ENCODE measurements at places on chromosomes 4 and X.

DNA sequence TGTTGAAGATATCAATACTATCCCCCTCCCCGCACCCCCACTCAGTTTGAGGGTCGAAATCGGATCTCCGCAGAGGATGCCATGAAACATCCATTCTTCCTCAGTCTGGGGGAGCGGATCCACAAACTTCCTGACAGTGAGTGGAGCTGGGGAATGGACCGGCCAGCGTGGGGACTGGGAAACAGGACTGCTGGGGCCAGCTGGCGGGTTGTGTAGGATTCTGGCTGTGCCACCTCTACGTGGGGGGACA, 5.5 kb upstream of the USP11 start:
- no peak for DNase-seq

DNA sequence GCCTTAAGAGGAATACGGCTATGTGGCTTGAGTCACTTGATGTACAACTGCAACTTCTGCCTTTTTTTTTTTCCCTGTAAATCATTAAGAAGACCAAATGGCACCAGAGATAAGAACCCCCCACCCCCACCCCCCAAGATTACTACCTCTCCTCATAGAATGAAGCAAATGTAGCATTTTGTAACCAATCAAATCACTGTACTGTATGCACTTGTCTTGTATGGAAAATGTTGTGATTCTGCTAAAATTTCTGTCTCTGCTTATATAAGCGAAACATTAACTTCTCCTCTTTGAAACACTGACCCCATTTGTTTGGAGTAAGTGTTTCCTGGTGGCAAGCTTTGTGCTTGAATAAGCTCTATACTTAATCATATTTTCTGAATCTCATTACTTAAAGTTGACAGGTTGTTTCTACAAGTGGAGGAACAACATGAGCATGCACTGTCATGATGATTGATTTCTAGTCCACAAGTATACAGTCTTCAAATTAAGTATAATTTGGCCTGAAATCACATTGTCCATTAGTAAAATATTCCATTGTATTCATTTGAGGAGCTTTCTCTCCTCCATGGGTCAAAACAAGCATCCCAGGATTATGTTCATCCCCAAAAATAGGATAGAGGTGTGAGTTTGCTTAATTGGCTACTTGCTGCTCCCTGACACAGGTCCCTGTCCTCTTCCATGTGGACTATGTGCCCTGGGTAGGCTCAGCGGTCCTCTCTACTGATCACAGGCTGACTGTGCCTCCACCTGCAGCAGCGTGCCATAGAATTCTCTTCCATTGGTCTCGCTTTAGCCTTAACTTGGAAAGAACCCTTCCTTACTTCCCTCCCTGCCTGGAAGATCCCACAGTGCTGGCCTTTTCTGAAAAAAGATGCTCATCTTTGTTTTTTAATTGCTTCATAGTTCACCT, 104.0 kb upstream of the BMP2K start:
- DNase-seq: no peak

- DNase-seq: no peak
Observed at GRCh38 chrX:39421006-39421405, 619.7 kb downstream of the MID1IP1 start.

- no peak for DNase-seq
Observed at GRCh38 chrX:133846311-133846710, 139.1 kb downstream of the GPC3 start.

DNA sequence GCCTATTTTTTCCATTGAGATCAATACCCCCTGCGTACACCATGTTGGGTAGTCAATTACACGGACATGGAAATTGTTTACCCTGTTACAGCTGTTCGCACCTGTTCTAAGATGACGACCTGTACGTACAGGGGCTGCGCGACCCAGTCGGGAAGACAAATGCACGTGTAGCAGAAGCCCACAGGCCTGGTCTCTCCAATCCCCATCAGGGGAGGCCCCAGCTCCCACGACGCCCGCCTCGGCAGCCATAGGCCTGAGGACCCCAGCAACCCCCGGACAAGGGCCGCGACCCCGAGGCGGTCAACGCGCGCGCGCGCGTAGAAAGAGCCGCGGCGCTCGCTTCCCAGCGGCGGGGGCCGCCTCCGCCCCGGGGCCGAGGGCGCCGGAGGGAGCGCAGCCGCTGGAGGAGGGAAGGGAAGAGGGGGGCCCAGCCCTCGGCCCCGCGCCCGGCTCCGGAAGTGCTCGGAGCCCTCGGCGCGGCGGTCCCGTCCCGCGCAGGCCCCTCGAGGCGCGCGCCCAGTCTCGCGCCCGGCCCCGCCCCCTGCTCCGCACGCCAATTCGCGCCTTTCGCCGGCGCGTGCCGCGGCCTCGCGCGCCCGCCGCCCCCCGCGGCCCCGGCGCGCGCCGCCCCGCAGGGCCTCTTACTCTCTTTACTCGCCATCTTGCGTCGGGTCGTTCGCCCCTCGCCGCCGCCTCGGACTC, 618 bp downstream of the RBBP7 start:
- DNase-seq: no peak

DNA sequence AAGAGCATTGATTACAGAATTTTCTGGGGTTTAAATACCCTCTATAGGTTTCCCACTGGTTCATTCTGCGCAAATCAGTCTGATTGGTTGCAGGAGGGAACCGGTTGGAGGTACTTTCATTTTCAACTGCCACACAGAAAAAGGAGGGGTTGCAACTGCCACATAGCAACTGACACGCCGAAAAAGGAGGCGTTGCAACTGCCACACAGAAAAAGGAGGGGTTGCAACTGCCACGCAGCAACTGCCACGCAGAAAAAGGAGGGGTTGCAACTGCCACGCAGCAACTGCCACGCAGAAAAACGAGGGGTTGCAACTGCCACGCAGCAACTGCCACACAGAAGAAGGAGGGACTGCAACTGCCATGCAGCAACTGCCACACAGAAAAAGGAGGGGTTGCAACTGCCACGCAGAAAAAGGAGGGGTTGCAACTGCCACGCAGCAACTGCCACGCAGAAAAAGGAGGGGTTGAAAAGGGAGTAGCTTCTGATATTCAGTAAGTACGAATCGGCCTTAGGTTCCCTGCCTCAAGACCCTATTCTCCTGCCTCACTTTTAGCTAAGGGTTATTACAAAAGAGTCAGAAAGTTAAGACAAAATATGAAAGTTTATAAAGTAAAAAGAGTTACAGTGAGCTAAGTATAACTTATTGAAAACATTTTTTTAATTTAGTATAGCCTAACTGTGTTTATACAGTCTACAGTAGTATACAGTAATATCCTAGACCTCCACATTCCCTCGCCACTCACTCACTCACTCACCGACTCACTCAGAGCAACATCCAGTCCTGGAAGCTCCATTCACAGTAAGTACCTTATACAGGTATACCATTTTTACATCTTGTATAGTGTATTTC, 431.8 kb downstream of the KCTD8 start:
- no peak for DNase-seq

DNA sequence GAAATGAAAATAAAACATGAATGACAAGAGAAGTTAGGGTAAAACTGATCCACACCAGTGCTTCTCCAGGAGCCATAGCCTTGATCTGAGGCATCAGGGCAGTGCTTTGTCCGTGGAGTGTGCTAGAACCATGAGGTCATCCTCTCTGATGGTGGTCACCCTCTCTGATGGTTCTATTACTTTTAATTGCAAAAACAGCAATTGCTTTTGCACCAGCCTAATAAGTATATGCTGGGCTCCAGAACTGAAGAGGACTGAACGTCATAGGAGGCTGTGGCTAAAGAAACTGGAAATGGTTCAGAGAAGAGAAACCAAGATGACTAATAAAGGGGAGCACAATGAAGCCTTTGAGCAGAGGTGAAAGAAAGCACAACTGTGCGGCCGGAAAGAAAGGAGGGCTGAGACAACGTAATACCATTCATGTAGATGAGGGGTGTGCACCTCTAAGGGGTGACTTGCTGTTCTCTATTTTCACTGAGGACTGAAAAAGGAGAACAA, 17.0 kb upstream of the TMEM154 start:
- peak; percentile 9 for DNase-seq

GRCh38 chrX:112849016-112849415, 8.4 kb upstream of the AMOT start:
- no peak for DNase-seq

DNA sequence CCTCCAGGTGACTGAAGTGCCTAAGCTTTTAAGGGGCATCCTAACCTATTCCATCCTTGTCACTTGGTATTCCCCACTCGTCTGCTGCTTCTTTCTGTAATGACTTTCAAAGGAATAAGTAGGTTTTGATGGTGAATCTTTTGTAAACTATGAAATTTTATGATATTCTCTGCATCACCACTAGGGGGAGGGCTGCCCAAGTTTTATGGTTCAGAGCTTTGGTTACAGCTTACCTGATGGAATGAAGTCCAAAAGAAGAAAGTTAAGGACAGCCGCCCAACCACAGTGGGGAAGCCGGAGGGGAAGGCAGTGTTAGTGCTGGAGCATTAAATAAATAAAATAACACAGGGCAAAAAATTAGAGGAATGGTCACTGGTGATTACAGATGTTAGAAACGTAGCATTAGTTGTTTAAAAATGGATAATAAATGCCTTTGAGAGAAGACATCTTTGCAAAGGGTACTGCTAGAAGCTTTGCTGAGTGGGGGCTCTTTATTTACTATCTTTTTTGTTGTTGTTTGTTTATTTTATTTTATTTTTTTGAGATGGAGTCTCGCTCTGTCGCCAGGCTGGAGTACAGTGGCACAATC, 204.9 kb downstream of the GBA3 start:
- no peak for DNase-seq

- no peak for DNase-seq
Observed at GRCh38 chr4:54337009-54337408, 107.9 kb downstream of the PDGFRA start.

DNA sequence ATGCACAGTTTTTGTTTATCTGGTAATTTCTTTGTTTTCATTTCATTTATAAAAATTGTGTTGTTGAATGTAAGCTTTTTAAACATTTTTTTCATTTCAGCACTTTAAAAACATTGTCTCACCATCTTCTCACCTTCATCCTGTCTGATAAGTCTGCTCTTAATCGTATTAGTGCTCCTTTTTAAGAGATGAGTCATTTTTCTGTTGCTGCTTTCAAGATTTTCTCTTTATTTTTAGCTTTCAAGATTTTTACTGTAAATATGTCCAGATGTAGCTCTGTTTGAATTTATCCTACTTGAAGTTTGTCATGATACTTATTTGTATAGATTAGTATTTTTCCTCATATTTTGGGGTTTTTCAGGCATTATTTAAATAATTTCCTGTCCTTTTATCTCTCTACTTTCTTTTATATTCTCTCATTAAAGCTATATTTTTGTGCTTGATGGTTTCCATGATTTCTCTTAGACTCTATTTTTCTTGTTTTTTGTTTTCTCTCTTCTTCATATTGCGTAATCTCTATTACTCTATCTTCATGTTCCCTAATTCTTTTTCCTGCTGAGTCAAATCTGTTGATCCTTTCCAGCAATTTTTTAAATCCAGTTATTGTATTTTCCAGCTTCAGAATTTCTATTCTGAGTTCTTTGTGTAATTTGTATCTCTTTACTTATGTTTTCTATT, 1400.4 kb upstream of the PCDH7 start:
- DNase-seq: no peak

DNA sequence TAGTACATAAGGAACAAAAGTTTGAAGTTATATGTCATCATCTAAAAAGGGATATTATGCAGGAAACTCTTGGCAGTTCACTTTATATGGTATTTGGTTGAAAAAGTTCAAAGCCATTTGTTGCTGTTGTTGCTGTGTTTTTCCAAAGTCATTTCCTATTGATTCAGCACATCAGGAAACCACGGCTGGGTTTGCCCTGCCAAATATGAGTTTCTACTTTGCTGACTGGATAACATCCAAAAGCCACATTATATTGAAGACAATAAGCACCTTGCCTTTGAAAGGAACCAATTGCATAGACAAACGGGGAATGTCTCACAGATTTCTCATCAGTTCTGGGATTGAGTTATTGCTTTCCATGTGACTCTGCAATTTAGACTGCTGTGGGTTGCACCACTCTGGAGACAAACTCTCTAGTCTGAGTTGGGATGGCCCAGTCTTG, 206.1 kb downstream of the SLC39A8 start:
- DNase-seq: no peak

GRCh38 chr4:42482516-42483327, 85.4 kb downstream of the SHISA3 start:
- no peak for DNase-seq

DNA sequence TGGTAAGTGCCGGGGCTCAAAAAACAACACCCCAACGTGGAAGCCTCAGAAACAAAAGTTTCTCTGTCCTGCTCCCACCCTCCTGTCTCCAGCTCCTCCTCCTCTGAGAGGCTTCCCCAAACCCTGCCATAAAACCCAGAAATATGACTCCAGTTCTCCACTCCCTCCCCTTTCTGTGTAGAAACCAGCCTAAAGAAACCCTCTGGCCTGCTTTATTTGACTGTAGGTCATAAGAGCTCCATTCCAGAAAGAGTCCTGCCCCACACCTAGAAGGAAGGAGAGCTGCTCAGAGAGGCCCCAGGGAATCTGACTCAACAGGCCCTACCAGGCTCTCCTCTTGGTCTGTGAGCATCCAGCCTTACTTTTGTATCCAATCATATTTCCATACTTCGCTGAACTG, 872 bp upstream of the S100P start:
- DNase-seq: no peak

DNA sequence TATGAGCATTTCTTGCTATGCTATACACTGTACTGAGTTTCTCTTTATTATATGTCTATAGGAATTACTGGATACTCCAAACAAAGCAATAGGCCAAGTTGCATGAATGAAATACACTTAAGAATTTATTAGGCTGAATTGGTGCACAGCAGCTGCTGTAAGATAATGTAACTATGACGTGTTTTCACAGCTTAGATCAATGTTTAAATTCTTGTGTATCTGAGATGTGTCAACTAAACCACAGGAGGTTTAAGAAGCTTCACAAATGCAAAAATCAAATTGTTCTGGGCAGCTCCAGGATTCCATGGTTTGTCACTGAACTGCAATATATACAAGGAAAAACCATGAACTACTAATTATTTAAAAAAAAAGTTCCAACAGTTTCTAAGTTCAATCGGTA, 156.7 kb downstream of the MAPK10 start:
- no peak for DNase-seq

- no peak for DNase-seq
Observed at GRCh38 chr4:151219948-151220347, 57.0 kb upstream of the PRSS48 start.

DNA sequence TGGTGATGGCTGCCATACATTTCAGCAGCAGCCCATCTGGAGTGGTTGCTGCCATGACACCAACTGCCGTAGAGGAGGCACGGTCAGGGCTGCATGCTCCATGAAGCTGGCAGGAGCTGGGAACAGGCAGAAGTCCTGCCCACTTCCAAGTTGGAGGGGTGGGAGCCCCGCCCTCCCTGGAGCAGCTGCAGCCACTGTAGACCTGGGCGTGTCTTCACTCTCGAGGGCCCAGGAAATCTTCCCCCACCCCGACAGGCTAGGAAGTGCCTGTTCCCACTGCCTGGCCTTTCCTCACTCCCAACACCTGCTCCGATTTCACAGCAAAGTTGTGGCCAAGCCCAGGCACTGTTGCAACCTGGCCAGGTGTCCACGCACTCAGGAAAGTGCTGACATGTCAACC, 42.3 kb downstream of the NALF2 start:
- DNase-seq: no peak

- DNase-seq: no peak
Observed at GRCh38 chr4:139686130-139686529, 20.5 kb downstream of the MGST2 start.

Measured in activated T-cell treated with anti-CD3 and anti-CD28 coated beads for 4 hours (primary cell).